Right renal pelvis (tissue), 4 donors: ENCODE measurements at places on chromosomes 5 and 9. TPM values are rescaled to one million over a fixed set of nuclear protein-coding genes. Genes with fewer than 3 reads are reported as not detected.

The DMGDH gene
- 17.4 TPM for polyA plus RNA-seq

The PCDHA5 gene
- 0.04 TPM for polyA plus RNA-seq

The VPS13A gene
- polyA plus RNA-seq, result 31.9 TPM

The LOX gene
- polyA plus RNA-seq, result 71.8 TPM

The TMOD1 gene
- 1.7 TPM for polyA plus RNA-seq
